Mammary epithelial cell (primary cell): ENCODE measurements at places on chromosomes 3 and 15. TPM values are rescaled to one million over a fixed set of nuclear protein-coding genes. Genes with fewer than 3 reads are reported as not detected.

Gene GOLGA6A
- not detected for total RNA-seq

Gene MAPKAPK3
- total RNA-seq = 94.9 TPM

Gene CLPX
- total RNA-seq = 42.4 and 47.3 TPM in 2 replicates

Gene ITIH4
- total RNA-seq = 2.1 and 5.6 TPM in 2 replicates

Gene GREM1
- total RNA-seq = 1.8 TPM

Gene ATP2B2
- total RNA-seq = not detected

Gene TMEM158
- 4.0 and 9.3 TPM in 2 replicates for total RNA-seq

Gene TUSC7
- not detected for total RNA-seq

Gene PRSS50
- total RNA-seq = under 0.01 TPM

Gene SENP8
- total RNA-seq = 2.7 TPM

Gene KNG1
- not detected in 2 replicates for total RNA-seq

Gene SCN11A
- total RNA-seq = not detected in 2 replicates

Gene SYNPR
- not detected in 2 replicates for total RNA-seq

Gene ACOX2
- total RNA-seq = 1.0 TPM

Gene ARPIN
- 14.3 TPM for total RNA-seq

Gene CELSR3
- total RNA-seq = 2.2 and 3.6 TPM in 2 replicates

Gene SST
- total RNA-seq = not detected

Gene SLC6A20
- not detected in 2 replicates for total RNA-seq

Gene SLC51A
- not detected in 2 replicates for total RNA-seq

Gene SCAANT1
- not detected for total RNA-seq

Gene FBLN2
- 0.43 TPM in 1 of 2 replicates, not detected in the other for total RNA-seq

Gene GP5
- total RNA-seq = 0.11 and 0.42 TPM in 2 replicates

Gene LTF
- total RNA-seq = 16.7 TPM

Gene CNTN6
- not detected in 2 replicates for total RNA-seq

Gene MESP2
- 0.31 TPM in 1 of 2 replicates, not detected in the other for total RNA-seq
